K562 (cell line): ENCODE measurements at places on chromosomes 5 and 9. TPM values are rescaled to one million over a fixed set of nuclear protein-coding genes. Genes with fewer than 3 reads are reported as not detected.

The LPAR1 gene
- total RNA-seq, result 0.09 and 0.13 TPM in 2 replicates

The FAM114A2 gene
- 18.7 and 22.1 TPM in 2 replicates for total RNA-seq

The DCTN4 gene
- 57.0 and 64.8 TPM in 2 replicates for total RNA-seq

The LEAP2 gene
- 1.8 and 2.0 TPM in 2 replicates for total RNA-seq

The SEC24A gene
- 23.8 and 24.5 TPM in 2 replicates for total RNA-seq

GRCh38 chr9:135574943-135575342 is 13.4 kb downstream of the PAEP start:
- no peaks in the 10 kb centered on the region for H3K36me3 ChIP-seq
- H3K4me1 ChIP-seq, result peaks cover 13% of the 10 kb centered on the region; the same call in 1 of the 2 replicates
- DNase-seq, result no peak
- no peak overlapping the region for H3K4me3 ChIP-seq
- H3K27me3 ChIP-seq, result peaks cover 12% of the 10 kb centered on the region; the same call in 2 of the 3 replicates

DNA sequence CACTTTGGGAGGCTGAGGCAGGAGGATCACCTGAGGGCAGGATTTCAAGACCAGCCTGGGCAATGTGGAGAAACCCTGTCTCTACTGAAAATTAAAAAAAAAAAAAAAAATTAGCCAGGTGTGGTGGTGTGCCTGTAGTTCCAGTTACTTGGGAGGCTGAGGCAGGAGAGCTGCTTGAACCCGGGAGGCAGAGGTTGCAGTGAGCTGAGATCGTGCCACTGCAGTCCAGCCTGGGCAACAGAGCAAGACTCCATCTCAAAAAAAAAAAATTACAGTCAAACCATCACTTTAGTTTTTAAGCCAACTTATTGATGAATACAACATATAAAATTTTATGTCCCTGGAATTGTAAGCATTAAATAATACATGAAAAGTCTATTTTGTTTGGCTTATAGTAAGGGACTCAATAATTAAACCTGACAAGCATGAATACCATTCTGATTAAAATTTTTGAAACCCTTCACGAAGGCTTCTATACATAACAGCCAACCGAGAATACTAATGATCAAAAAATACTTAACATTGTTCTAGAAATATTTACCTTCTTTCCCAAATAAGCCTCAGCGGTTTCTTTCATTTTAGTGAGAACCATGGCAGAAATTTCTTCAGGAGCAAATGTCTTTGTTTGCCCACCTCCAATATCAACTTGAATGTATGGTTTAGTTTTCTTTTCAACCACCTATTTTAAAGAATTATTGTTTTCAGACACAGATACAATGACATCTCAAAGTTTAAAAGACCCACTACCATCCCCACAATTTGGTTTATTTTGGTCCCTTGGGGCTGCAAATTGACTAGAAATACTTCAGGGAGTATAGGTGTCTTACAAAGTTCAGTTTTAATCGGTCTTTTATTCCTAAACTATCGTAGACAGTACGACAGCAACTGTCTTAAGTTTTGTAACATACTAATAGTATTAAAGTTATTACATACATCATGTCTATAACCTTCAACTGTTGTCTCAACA is 1.2 kb downstream of the HSPA5 start:
- H3K4me1 ChIP-seq, result peaks cover 34% of the 10 kb centered on the region; the same call in 2 of the 3 replicates
- H3K36me3 ChIP-seq, result peaks cover 61% of the 10 kb centered on the region
- H3K27ac ChIP-seq, result peak overlapping the region; percentile 94
- no peak for DNase-seq
- H3K27me3 ChIP-seq, result no peaks in the 10 kb centered on the region

DNA sequence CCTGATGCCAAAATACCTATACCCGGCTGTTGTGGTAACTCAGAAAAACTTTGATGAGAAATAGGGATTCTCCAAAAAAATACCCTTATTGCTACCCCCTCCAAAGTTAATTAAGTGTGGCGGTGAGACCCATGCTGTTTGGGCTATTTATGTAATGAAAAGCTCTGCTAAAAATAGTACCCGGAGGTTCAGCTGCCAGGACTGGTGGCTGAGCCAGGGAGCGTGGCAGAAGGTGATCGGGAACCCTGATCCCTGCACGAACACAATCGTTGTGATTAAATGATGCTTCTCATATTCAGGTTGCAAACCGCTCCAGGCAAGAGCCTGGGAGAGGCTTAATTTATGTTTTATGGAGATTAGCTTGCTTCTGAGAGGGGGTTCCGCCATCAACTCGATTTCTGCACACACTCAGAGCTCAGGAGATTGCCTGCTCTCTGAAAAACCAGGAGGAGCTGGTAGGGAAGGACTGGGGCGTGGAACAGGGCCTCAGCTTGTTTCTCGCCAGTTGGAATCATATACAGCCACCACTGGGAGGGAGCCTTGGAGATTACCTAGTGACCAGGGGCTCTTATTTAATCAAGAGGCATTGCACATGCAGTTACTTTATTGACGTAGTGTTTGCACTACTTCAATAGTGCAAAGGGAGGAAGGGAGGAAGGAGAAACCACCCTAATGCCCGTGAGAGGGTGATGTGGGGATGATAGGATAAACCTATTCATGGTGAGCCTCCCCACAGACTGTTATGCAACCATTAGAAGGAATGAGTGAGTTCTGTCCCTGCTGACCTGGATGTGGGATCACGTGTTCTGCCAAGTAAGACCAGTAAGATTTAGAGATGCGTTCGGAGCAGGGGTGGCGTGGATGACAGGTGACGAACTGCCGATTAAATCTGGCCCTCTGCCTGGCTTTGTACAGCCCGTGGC is 23.4 kb downstream of the HRH2 start:
- no peaks in the 10 kb centered on the region for H3K36me3 ChIP-seq
- peaks cover 38% of the 10 kb centered on the region for H3K27me3 ChIP-seq
- H3K4me3 ChIP-seq, result no peak overlapping the region
- no peak overlapping the region for H3K27ac ChIP-seq
- H3K4me1 ChIP-seq, result no peaks in the 10 kb centered on the region

DNA sequence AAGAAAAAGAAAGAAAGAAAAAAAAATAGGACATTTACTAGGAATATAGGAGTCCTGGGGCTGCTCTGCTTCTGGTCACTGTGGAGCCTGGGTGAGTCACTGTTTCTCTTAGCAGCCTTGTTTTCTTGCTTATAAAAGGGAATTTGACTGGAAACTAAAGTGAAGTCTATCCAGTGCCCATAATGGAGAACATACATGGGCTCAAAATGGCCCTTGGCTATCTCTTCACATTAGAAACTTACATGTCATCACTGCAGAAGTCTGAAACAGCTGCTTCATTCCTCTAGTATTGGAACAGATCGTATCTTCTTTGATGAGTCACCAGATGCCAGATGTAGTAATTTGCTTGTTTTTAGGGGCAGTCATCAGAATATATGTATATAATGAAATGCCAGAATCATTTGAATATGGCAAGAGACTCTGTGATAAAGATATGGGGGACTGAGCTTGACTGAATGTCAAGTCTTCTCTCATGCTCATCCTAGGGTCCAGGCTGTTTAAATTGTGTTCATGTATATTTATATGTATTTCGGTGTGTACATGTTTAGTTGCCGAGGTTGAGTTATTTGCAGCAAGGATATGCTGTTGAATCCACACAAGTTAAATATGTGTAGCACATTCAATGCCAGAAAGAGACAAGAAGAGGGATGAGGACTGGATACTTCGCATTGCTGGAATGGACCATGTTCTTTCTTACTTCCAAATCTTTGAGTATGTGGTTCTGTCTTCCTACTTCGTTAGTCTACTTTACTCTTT is 56.7 kb downstream of the SGCD start:
- no peak overlapping the region for H3K27ac ChIP-seq
- H3K4me3 ChIP-seq, result no peak overlapping the region
- no peaks in the 10 kb centered on the region for H3K36me3 ChIP-seq
- DNase-seq, result no peak
- no peaks in the 10 kb centered on the region for H3K4me1 ChIP-seq

DNA sequence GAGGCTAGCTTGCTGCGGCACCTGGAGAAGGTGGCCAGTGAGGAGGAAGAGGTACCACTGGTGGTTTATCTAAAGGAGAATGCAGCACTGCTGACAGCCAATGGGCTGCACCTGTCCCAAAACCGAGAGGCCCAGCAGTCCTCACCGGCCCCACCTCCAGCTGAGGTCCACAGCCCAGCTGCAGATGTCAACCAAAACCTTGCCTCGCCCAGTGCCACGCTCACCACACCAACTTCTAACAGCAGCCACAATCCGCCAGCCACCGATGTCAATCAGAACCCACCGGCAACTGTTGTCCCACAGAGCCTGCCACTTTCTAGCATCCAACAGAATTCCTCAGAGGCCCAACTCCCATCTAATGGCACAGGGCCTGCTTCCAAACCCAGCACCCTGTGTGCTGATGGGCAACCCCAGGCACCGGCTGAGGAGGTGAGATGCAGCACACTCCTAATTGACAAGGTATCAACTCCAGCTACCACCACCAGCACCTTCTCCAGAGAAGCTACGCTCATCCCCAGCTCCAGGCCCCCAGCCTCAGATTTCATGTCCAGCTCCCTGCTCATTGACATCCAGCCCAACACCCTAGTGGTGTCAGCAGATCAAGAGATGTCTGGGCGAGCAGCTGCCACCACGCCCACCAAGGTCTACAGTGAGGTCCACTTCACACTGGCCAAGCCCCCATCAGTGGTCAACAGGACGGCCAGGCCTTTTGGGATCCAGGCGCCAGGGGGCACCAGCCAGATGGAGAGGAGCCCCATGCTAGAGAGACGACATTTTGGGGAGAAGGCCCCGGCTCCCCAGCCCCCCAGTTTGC is 8.0 kb downstream of the SYNPO start:
- H3K4me3 ChIP-seq, result no peak overlapping the region
- peaks cover 23% of the 10 kb centered on the region for H3K4me1 ChIP-seq
- peaks cover 30% of the 10 kb centered on the region; the same call in 2 of the 3 replicates for H3K27me3 ChIP-seq
- no peaks in the 10 kb centered on the region for H3K36me3 ChIP-seq

DNA sequence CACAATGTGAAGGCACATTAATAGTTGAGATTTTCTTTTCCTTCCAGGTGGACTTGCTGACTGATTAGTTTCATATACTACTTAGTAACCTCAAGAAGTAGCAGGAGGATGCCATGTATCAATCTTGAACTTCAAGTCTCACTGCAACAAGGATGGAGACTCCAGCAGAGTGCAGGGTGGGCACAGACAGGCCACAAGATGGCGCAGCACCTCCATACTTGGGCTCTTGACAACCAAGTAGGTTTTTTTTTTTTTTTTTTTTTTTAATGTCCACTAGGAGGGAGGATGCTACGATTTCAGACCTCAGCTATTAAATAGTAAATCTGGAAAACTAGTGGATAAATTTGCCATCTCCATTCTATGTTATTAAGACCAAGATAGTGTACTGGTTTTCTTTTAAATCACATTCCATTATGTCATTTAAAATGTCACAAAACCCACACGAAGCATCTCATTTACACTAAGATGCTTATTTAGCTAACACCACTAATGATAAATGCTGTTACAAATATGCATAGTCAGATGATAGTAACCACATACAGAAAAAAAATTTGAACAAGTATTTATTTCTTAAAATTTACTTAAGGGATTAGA is 58.6 kb downstream of the IL6ST start:
- peak; percentile 73 for DNase-seq
- no peak overlapping the region for H3K27ac ChIP-seq
- H3K4me1 ChIP-seq, result no peaks in the 10 kb centered on the region; the same call in 1 of the 2 replicates
- no peak overlapping the region for H3K4me3 ChIP-seq
- H3K36me3 ChIP-seq, result peaks cover 18% of the 10 kb centered on the region
- H3K27me3 ChIP-seq, result no peaks in the 10 kb centered on the region

- no peak for DNase-seq
- no peaks in the 10 kb centered on the region for H3K27me3 ChIP-seq
- no peak overlapping the region for H3K4me3 ChIP-seq
- H3K36me3 ChIP-seq, result peaks cover 16% of the 10 kb centered on the region; the same call in 2 of the 3 replicates
- H3K4me1 ChIP-seq, result no peaks in the 10 kb centered on the region
- H3K27ac ChIP-seq, result no peak overlapping the region
Measured at GRCh38 chr5:75389430-75389829, 52.4 kb downstream of the HMGCR start.

GRCh38 chr5:43110606-43111170 is 10.0 kb upstream of the ZNF131 start:
- DNase-seq, result peak; percentile 43
- H3K27ac ChIP-seq, result no peak overlapping the region
- no peaks in the 10 kb centered on the region for H3K4me1 ChIP-seq
- no peaks in the 10 kb centered on the region for H3K36me3 ChIP-seq

DNA sequence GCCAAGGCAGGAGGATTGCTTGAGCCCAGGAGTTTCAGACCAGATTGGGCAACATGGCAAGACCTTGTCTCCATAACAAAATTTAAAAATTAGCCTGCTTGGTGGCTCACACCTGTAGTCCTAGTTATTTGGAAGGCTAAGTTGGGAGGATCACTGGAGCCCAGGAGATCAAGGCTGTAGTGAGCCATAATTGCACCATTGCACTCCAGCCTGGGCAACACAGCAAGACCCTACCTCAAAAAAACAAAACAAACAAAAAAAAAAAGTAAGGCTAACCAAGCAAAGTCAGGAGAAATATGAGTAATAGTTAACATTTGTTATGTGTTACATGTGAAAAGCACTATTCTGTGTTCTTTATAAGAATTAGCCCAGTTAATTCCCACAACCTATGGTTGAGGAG is 74.7 kb downstream of the FOXB2 start:
- H3K4me1 ChIP-seq, result no peaks in the 10 kb centered on the region
- H3K27me3 ChIP-seq, result no peaks in the 10 kb centered on the region; the same call in 1 of the 2 replicates
- DNase-seq, result no peak

DNA sequence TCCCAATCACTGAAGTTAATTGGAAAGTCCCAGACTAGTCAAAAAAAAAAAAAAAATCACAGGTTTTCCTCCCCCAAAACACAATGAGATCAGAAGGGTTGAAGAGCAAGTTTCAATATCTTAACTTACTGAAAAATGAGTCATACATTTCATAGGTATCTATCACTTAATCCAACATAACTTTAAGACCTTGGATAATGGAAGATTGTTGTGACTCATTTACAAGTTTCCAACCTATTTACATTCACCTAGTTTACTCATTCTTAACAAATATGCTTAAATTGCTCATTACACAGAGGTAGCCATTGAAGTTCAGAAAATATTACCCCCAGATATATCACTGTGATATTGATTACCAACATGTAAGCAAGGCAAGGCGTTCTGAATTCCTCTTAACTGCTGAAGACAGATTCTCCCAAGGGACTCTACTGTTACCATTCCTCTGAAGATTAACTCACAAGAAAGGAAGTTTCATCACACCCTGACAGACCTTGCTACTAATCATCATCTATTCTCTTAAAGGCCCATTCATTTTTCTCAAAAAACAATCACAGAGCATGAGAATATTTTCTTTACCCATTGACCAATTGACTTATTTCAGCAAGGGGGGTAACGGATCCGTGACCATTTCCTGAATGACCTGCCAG is 563.8 kb downstream of the TLE1 start:
- no peak overlapping the region for H3K4me3 ChIP-seq
- no peaks in the 10 kb centered on the region for H3K36me3 ChIP-seq
- H3K27ac ChIP-seq, result no peak overlapping the region
- H3K27me3 ChIP-seq, result no peaks in the 10 kb centered on the region
- no peaks in the 10 kb centered on the region for H3K4me1 ChIP-seq

GRCh38 chr5:43785198-43785597 is 182.2 kb downstream of the NNT start:
- H3K36me3 ChIP-seq, result no peaks in the 10 kb centered on the region
- no peak overlapping the region for H3K4me3 ChIP-seq
- no peak for DNase-seq
- H3K27ac ChIP-seq, result no peak overlapping the region

GRCh38 chr5:55829956-55830355 is 21.2 kb upstream of the IL31RA start:
- H3K4me3 ChIP-seq, result no peak overlapping the region
- no peak for DNase-seq
- no peak overlapping the region for H3K27ac ChIP-seq
- H3K36me3 ChIP-seq, result no peaks in the 10 kb centered on the region
- H3K27me3 ChIP-seq, result peaks cover 8% of the 10 kb centered on the region

- H3K36me3 ChIP-seq, result no peaks in the 10 kb centered on the region
- peaks cover 12% of the 10 kb centered on the region for H3K4me1 ChIP-seq
- H3K27me3 ChIP-seq, result no peaks in the 10 kb centered on the region
- H3K4me3 ChIP-seq, result no peak overlapping the region
- peak; percentile 48 for DNase-seq
Measured at GRCh38 chr5:151015974-151016587, 4.3 kb upstream of the GPX3 start.
